ENCODE measurements at places on chromosomes 5 and 9.

DNA sequence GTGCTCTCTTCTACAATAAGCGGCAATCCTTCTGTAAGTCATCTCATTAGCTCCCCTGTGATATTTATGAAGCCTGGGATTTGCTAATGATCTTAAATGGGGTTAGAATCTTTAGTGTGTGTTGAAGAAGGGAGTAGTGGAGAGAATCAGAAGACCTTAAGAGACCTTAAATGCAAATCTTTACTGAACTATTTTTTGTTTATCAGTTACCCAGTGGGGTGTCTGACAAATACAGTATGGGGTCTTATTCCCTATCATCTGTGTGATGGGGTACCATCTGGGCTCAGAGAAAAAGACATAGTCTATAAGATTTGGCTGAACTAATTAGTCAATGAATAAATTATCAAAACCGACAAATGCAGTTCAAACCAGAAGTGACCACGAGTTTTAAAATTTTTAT lies 378.4 kb upstream of the SGCD start:
- no peak for DNase-seq

DNA sequence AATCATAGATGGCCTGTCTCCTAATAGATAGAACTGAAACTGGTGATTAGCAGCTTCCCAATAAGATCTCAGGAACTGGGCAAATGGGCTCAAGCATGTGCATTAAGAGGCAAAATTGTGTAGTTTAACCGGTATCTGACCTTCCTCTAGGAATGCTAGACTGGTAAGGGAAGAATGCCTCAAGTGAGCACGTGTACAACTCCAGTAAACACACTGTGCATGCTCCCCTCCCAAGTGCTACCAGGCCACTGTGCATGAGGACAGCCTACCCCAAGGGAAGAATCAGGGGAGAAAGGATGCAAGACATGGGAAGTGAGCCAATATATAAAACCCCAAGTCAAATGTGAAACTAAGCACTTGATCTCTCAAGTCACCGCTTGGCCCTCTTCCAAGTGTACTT lies 1157.4 kb upstream of the CDH18 start:
- no peak for DNase-seq

- no peak for DNase-seq
These were observed 46.6 kb downstream of the OSMR start for GRCh38 chr5:38892363-38892762.

- no peak for DNase-seq
These were observed 22.5 kb downstream of the TICAM2 start for GRCh38 chr5:115579747-115580173.

GRCh38 chr9:89815061-89815902 lies 210.5 kb downstream of the GADD45G start:
- no peak for DNase-seq

DNA sequence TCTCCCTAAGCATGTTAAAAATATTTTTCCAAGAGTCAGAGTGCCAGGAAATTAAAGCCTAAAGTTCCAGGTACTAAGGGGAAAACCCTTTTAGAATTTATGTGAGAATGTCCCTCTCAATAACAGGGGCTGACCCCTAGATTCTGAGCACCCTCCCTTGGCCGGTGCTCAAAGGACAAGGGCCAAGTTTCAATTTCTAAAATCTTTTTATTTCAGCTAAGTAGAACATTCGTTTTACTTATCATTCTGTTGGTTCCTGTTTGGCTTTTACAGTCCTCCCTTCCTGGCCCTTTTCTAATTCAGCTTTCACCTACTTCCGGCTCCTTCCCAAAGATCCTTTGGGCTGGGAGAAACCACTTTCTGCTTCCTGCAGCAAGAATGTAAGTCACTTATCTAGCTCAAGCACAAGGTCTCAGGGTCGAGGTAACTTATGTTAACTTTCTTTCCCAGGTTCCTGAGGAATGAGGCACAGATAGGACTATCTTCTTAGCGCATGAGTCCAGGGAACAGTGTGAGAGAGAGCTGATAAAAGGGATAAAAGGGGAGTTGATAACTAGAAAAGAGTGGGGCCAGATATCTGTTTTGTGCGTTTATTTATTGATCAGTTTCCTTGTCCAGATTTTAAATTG lies 34.6 kb upstream of the F2RL2 start:
- DNase-seq, result no peak

DNA sequence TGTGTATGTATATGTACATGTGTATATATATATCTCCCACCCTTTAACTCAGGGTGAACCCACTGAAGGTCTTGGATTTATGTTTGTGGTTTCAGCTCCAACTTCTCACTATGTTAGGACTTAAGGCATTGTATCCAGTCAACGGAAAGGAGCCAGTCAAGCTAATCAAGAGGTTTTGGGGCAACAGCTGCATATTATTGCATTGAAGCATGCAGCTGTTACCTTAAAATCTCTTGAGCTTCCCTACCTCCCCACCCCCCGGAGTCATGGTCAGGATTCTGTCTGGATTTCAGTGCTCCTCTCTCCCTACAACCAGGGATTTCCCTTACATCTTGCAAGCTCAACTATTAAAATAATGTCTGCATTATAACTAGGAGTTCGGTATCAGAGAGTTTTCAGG lies 399.5 kb downstream of the SPOCK1 start:
- no peak for DNase-seq

- DNase-seq, result no peak
These were observed 393.9 kb downstream of the TUSC1 start for GRCh38 chr9:25284365-25284764.

DNA sequence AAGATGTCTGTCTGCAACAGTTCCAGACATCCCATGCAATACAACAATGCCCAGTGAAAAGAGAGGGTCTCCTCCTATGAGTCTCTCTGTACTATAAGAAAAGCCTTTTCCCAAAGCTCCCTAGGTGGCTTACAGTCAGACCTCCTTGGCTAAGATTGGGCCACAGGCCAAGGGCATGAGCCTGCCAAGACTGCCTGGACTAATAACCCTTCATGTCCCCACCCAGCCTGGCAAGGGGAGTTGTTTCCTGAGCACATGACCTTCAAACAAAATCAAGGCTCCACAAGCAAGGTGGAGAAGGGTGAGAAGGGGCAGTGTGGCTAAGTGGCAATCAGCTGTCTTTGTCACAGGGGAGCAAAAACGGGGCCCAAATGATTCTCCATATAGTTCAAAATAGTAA lies 75.6 kb upstream of the ZSWIM6 start:
- DNase-seq, result no peak

DNA sequence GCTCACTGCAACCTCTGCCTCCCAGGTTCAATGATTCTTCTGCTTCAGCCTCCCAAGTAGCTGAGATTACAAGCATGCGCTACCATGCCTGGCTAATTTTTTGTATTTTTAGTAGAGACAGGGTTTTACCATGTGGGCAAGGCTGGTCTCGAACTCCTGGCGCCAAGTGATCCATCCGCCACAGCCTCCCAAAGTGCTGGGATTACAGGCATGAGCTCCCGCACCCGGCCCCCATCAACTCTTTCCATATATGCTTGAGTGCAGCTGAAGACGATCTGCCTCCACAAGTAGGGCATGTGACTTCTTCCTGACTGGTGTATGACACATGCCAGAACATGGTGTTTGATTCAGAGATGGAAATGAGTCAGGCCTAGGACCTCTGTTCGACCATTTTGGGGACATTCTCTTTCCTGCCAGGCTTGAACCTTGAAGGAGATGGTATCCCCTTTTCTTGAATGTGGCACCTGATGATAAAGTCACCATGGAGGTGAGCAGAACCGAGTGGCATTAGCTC lies 7.5 kb upstream of the CNOT6 start:
- DNase-seq, result no peak

- no peak for DNase-seq
These were observed 228.2 kb upstream of the TYRP1 start for GRCh38 chr9:12464910-12465512.

GRCh38 chr9:134304690-134305089 lies 21.6 kb upstream of the RXRA start:
- DNase-seq, result no peak

DNA sequence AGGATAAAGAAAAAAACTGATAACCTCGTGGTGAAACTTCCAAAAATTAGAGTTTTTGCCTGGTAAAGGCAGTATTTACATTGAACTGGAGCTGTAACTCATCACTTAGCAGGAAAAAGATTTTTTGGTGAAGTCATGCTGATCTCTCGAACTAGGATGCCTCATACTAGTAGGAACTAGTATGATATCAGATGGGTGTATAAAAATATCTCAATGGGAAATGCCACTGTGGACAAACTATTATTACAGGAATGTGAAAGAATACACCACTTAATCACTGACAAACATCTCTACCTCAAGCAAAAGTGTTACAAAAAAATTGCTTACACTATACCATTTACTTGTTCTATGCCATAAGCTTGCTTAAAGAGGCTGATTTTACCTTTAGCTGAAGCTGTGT lies 28.4 kb downstream of the RFX3 start:
- DNase-seq, result no peak

Measured in GM18507 (cell line).